Thymus (tissue), 14 donors: ENCODE measurements at places on chromosomes 7 and 10.

DNA sequence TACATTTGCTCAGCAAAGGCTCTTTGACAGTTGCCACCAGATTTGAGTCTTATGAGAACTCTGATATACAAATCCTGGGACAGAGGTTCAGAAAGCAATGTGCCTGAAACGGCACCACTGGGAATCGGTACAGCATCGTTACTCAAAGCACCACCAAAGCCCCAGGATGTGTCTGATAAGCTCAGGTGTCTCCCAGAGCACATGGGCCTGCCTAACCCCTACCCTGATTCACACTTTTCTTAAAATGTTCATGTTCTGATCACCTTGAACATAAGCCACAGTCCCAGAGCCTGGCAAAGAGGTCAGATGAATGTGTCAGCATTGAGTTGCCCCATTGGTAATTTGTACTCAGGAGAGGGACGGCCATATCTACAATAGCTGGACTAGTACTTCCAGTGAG, 545.8 kb upstream of the AUTS2 start:
- no peak for DNase-seq

DNA sequence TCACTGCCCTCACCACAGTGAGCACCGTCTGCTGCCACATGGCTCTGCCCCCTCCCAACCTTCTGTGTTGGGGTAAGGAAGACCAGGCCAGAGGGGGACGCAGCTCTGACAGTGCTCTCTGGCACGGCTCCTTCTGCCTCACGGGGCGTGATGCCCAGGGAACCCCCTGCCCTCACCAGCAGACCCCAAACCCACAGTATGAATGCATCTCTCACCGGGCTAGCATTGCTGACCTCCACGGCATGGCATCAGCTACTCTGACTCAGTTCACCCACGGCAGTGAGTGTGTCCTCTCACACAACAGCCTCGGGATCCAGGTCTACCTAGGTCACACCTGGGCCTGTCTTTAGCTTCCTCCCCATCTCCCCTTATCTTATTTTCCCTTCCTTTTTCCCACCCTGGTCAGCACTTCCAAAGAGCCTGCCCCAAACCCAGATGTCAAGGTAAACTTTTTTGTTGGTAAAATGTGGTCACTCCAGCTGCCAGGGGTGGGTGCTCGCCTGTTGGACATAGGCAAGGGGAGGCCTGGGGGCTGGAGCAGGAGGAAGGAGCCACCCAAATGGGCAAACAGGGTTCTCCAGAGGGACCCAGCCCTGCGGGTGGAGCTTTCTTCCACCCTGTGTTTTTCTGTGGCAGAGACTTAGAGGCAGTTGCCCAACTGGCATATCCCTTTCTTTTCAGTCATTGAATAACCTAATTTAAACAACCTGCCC, 4.4 kb downstream of the CALML3 start:
- DNase-seq = no peak

DNA sequence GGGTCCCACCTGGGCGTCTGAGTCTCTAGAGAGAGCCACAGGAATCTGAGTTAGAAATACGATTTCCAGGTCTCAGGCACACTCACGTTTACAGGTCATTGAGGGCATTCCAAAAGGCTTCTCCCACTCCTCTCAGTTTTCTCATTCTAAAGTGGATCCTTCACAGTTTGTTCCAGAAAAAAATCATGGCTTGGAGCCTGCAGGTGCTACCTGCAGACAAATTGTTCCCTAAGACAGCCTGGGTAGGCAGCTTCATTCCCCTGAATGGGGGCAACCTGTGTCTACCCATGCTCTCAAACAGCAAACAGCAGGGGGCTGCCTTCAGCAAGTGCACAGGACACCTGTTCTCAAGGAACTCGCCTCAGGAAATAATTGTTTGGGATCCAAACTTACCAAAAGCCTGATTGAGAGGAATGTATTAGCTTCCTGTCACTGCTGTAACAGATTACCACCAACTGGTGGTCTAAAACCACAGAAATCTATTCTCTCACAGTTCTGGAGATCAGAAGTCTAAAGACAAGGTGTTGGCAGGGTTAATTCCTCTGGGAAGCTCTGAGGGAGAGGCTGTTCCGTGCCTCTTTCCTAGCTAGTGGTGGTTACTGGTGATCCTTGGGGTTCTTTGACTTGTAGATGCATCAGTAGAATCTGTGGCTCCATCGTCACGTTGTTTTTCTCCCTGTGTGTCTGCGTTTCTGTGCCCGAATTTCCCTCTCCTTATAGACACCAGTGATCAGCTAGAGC, 117.2 kb downstream of the RAB11FIP2 start:
- DNase-seq = no peak

DNA sequence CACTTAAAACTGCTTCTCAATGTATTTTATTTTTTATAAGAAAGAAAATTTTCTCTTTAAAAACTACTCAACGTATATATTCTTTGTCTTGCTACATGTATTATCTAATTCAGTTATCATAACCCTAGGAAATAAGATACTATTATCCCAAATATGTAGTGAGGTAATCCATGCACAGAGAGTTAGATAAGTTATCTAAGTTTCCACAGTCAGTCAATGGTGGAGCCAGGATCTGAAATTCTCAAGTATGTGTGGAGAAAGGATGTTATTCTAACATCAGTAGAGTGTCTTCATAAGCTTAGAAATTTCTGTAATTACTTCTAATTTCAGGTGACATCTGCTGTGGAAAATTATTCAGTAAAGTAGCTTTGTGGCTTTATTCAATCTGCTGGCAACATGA, 239.9 kb downstream of the CSTF2T start:
- no peak for DNase-seq

DNA sequence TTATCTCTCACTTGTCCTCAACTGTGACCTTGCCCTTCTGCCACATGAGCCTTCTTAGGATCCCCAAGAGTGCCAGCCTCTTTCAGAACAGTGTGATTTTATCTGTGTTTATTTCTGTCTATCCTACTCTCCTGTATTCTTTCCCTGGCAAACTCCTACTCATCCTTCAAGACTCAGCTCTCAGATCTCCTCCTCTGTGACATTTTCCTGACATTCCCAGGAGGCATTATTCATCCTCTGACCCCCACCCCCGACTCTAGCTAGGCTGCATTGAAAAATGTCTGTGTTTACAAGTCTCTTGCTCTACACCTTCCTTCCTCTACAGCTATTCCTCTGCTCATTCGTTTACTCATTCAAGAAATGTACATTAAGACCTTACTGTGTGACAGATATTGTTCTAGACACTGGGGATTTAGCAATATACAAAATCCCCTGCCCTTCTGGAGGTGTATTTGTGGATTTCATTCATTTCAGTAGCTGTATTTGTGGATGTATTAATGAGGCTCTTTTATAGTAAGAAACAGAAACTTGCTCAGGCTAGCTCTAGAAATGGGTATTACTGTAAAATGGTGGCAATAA, 61.4 kb upstream of the COMTD1 start:
- no peak for DNase-seq

DNA sequence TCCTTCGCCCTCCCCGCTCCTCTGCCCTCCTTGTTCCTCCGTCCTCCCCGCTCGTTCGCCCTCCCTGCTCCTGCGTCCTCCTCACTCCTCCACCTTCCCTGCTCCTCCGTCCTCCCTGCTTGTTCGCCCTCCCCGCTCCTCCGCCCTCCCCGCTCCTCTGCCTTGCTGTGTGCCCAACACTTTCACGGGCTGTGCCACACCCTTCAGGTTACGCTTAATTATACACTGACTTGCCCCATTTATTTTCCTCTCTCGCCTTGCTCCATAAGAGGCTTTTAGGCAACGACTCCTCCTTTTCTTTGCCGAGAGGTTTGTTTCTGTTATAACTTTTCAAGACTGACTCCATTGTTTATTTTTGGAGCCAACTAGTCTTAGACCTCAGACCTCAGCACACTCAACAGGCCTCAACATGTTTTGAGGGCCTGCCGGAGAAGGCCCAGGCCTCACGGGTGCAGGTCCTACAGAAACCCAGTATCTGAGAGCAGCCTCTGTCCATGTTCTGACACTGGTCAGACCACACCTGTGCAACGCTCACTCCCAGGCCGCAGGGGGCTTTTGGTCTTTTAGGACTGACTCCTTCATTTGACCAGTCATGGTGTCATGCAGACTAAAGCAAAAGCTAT, 18.2 kb upstream of the PRKAG2 start:
- DNase-seq = no peak

DNA sequence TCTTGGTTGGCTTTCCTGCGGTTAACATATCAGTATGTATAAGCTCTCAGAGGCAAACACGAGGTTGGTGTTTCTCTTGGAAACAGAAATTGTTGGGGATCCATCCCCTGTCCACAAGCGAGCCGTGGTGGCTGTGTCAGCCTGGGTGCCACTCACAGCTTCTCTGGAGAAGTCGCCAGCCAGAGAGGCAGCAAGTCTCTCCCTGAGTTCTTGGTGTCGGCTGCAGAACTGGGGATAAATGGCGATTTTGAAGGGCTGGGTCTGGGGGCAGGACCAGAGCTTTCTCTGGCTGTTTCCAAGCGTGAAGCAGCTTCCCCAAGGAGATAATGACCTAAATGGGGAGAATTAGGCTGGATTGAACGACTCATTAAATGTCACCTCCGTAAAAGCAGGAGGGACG, 335.3 kb downstream of the GLRX3 start:
- DNase-seq = no peak

DNA sequence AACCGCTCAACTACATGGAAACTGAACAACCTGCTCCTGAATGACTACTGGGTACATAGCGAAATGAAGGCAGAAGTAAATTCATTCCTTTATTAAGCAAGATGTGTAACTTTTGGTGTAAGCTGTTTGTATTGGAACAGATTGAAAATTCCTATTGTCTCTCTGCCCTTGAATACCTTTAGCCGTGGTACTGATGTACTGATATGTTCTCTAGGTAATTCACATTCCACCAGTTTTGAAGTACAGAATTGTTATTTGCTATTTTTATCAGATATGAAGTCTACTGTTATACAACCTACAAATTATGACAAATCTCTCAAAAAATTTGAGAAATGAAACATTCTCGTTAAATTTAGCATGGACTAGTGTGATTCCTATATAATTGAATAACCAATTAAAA, 17.7 kb downstream of the ZMYND11 start:
- no peak for DNase-seq

GRCh38 chr7:24727154-24728120, 29.8 kb downstream of the GSDME start:
- DNase-seq = no peak

DNA sequence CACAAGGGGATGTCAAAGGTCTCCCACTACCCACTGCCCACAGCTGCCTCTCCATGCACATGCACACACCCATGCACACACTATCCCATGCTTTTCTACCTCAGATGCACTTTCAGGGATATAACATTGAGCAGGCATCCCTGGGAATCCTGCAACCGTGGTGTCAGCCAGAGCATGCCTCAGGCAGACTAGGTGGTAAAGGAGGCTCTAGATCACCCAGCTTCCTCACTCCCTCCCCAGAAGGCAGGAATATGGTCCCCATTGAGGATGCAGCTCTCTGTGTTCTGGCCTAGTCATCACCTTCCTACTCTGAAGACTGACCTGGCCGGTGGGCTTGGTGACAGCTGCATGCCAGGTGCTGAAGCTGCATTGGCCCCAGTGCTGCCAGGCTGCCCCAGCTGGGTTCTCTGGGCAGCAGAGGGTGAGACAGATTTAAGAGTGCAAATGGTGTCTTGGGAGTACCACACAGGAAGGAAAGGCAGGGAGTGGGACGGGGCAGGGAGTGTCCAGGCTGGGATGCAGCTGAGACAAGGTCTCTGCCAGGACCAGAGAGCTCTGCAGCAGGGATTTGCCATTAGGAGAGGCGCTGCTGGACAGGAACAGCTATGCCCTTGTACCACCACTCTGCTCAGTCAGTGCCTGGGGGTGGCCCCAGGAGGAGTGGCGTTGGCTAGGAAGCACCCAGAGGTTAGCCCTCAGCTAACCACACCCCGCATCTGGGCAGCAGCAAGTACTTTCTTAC, 53.4 kb upstream of the GDF10 start:
- no peak for DNase-seq

GRCh38 chr10:29876008-29876555, 183.3 kb downstream of the JCAD start:
- no peak for DNase-seq

GRCh38 chr7:1559626-1560590, 3.9 kb upstream of the TMEM184A start:
- DNase-seq = no peak

DNA sequence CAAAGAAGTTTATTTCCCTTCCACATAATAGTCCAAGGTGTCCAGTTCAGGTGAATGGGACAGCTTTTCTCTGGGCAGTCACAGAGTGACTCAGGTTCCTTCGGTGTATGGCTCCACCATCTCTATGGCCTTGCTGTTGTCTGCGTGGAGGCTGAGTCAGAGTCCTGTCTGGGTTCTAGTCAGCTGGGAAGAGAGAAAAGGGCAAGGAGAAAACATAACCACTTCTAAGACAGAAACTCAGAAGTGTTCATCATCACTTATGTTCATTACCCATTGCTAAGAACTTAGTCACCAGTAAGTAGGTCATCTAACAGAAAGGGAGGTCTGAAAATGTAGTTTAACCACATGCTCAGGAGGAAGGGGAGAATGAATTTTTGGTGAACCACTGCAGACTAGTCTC, 32.4 kb upstream of the CCDC7 start:
- DNase-seq = no peak

GRCh38 chr7:149321978-149322541, 60.1 kb downstream of the ZNF783 start:
- no peak for DNase-seq

GRCh38 chr10:123904834-123905409, 13.3 kb upstream of the CPXM2 start:
- no peak for DNase-seq

DNA sequence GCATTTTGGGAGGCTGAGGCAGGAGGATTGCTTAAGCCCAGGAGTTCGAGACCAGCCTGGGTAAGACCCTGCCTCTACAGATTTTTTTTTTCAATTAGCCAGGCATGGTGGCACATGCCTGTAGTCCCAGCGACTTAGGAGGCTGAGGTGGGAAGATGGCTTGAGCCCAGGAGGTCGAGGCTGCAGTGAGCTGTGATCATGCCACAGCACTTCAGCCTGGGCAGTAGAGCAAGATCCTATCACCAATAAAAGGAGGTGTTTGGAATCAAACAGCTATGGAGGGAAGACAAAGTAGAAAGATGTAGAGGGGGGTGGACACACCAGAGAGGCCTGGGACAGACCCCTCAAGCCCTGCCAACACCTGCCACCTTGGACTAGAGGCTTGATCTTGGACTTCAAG, 9.1 kb upstream of the TNRC18 start:
- no peak for DNase-seq

DNA sequence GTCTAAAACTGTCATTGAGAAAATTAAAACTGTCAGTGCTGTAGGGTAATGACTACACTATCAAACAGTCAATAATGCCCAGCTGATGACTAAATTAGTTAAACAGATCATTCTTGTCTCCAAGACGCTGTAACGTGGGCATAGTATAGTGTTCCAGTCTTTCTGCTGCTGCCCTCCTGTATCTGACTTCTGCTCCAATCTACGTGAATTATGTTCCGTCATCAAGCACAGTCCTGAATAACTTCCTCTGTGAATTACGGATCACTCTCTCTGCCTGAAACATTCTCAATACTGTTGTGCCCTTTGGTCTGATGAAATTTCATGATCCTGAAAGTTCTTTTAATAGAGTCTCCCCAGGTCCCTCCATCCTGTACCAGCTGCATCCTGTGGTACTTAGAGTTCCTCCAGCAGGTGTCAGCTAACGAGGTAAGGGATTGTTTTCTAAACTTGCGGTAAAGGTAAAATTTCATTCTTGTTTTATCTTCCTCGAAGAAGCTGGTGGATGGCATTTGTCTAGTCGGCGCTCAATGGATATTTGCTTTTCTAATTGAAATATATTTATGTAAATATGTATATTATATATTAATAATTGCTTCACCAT, 393.5 kb upstream of the ADARB2 start:
- no peak for DNase-seq
